Activated naive CD4-positive, alpha-beta T cell (primary cell): ENCODE measurements at places on chromosomes 6 and 20.

DNA sequence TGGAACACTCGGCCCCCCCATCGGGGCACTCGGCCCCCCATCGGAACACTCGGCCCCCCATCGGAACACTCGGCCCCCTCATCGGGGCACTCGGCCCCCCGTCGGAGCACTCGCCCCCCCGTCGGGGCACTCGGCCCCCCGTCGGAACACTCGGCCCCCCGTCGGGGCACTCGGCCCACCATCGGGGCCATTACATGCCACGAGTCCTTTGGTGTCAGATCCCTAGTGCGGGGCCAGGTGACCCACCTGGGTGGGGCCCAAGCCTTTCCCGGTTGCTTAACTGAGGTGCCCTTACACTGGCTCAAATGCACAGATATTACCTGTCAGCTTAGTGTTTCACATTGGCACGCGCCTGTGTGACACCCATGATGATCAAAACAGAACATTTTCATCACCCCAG lies 95.9 kb downstream of the TAF4 start:
- no peak for DNase-seq

DNA sequence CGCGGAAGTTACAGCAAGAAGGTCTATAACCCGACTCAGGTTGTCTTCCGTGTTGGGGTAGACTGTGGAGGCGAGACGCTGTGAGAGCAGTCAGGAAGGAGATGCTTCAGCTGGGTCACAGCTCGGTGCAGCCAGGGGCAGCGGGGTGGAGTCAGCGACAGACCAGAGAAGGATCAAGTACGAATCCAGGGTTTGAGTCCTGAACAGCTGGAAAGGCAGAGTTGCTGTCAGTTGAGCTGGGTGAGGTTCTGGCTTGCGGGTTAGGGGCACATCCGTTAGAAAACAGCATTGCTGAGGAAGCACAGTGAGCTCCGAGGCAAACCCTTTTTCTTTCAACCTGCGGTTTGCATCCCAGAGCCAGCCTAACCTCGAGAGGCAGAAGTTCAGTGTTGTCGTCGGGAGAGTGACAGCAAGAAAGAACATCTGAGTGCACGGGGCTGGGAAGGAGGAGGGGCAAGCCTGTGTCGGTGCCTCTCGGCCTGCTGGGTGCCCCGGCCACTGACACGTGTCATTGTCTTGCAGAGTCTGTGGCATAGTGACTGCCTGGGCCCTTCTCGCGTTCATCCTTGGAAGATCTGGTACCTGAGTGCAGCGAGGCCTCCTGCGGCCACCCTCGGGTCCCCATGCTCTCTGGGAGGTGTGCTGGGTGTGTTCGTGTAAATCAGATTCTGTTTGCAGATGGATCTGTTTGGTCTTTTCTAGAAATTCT lies 20.0 kb downstream of the PNLDC1 start:
- DNase-seq: no peak

GRCh38 chr6:56347526-56347925 lies 100.1 kb upstream of the COL21A1 start:
- no peak for DNase-seq

DNA sequence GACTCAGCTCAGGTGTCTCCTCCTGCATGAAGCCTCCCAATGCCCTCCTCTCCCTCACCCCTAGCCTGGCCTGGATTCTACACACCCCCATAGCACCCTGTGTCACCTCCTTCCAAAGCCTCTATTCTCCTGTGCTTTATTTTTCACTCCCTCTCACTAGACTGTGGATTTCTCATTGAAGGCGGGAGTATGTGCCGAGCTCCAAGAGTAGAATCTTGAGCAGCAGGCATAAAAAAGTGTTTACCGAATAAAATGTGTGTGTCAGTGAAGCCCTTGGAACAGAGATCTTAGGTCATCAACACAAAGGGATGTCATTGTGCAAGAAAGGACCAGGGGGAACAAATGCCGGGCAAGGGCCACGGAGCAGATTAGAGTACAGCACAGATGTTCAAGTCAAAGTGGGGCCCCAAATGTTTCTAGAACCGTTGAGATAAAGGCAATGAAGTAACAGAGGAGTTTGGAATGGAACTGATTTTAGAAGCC lies 106.1 kb upstream of the TMEM170B start:
- DNase-seq: no peak

GRCh38 chr6:14537030-14537429 lies 419.5 kb downstream of the CD83 start:
- DNase-seq: no peak

GRCh38 chr6:23370051-23370450 lies 756.0 kb upstream of the NRSN1 start:
- DNase-seq: no peak

GRCh38 chr6:37513576-37513975 lies 13.9 kb upstream of the CCDC167 start:
- no peak for DNase-seq

DNA sequence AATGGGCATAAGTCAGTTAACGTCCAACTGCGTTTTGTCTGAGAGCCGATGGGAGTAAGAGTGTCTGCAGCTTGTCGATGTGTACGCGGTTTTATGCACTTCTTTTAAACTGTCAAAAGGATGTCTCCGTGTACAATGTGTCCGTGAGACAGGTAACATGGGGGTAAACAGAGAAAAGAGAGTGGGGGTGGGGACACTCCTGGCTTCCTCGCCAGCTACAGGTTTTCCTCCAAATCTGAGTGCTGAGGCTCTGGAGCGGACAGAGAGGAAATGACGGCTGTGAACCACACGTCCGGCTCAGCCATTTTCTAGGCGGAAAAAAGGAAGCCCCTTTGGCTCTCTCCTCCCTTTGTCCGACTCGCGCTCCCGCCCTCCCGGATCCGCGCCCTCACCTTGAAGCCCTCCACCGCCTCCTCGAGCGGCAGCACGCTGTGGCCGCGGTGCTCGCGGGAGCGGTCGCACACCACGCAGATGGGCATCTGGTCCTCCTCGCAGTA lies 916 bp downstream of the TRIM27 start:
- DNase-seq: no peak

- DNase-seq: no peak
Measured at GRCh38 chr6:70164556-70164955, 138.3 kb downstream of the COL9A1 start.

- no peak for DNase-seq
Measured at GRCh38 chr6:75368151-75368779, 83.7 kb upstream of the TMEM30A start.

DNA sequence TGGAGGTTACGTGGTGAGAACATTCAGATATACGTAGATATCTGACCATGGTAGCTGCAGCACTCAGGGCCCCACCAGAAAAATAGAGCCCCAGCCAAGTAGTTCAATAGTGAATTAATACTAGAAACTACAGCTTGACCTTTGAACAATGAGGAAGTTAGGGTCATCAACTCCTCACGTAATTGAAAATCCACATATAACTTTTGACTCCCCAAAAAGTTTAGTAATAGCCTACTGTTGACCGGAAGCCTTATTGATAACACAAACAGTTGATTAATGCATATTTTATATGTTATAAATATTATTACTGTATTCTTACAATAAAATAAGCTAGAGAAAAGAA lies 117.9 kb downstream of the SNX5 start:
- no peak for DNase-seq

DNA sequence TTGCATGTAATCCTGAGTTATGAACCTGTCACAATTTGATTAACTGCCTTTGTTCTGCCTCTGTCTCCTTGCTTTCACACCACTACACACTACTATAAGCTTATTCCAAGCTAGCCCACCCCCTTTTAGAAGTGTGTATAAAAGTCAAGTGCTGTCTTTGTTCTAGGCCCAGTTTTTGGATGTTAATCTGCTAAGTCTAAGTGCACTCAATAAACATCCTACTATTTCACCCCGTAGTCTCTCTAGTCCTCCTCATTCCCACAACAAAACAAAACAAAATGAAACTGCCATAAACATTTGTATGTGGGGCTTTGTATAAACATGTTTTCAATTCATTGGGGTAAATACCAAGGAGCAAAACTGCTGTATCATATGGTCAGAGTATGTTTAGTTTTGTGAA lies 16.1 kb upstream of the SPACA1 start:
- no peak for DNase-seq

GRCh38 chr6:142373268-142374090 lies 71.7 kb downstream of the ADGRG6 start:
- DNase-seq: no peak

DNA sequence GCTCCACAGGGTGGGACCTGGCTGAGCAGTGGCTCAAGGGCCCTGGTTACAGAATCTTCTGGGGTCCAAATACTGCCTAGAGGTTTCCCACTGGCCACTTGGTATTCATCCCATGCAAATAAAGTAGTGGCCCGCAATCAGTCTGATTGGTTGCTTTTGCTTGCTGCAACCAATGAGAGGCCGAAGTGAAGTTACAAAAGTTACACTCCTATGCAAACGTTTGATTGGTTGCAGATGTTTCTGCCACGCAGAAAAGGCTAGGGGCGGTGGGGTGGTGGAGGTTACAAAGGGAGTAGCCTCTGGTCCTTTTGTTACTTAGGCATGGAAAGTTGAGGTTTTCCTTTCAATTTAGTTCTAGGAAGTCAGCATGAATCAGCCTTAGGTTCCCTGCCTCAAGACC lies 3.6 kb upstream of the NHLRC1 start:
- DNase-seq: no peak

DNA sequence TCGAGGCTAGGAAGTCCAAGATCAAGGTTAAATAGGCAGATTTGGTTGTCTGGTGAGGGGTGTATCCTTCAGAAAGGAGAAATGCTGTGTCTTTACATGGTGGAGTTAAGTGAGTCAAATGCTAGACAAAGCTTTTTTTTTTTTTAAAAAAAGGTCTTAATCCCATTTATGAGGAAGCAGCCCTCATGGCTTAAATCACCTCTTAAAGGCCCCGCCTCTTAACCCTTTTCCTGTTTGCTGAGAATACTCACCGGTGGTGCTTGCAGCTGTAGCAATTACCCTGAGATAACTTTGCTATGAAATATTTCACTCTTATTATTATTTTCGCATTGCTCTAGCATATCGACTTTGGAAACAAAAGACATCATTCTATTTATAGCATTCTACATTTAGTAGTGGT lies 30.8 kb downstream of the FBXO30 start:
- no peak for DNase-seq

- no peak for DNase-seq
Measured at GRCh38 chr20:272718-273117, 15.2 kb downstream of the DEFB132 start.

- DNase-seq: no peak
Measured at GRCh38 chr6:100336876-100337275, 127.8 kb downstream of the SIM1 start.

GRCh38 chr6:109606359-109606758 lies 84.6 kb downstream of the AK9 start:
- no peak for DNase-seq

DNA sequence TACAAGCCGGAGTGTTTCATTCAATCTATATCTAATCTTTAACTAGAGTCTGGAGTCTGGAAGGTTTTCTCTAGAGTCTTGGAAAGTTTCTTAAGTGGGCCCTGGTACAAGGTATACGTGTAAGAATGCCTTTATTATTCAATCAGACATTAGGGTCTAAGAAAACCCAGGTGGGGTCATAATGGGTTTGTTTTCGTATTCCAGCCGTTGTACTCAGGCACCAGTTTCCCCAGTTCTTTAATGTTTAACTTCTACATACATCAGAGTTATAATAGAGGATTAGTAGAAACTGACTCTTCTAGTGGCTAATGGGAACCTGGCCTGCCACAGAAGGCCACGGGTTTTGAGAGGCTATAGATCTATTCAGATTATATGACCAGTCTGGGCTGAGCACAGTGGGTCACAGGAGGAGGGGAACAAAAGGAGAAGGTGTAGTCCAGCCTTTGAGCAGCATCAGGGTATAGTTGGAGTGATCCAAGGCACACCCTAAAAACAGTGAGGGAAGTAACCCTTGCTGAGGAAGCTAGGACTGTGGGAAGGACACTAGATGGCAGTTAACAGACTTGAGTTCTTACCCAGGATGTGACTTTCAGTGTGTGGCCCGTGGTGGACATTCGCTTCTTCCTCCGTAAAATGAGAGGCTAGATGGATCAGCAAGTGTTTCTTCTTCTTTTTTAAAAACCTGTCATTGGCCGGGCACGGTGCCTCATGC lies 15.5 kb downstream of the FAM83B start:
- DNase-seq: no peak

DNA sequence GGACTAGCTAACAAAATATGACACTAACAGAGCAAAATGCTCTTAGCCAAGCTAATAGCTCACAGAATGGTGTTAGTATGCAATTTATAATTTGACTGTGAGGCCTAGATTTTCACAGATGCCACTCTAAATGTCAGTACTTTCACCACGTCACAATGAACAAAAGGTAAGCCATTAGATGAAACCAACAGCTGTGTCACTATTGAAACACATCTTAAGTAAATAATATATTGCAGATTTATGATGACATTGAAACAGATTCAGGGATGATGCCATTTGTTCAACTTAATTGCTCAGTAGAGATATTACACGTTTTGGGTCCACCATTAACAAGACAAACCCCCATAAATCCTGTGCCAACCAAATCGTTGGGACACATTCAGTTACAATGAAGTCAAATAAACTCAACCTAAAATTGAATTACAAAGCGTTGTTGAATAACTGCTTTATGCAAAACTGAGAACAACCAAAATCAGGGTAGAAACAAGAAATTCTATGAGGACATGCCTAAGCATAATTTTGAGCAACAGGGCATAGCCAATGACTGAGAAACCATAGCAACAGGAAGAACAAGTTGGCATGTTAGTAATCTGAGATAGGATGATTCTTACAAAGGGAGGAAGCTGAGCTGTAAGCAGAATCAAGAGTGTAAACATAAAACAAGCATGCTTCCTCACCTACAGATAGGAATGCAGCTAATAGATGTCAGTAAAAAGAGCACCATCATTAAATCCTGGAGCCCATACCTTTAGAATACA lies 85.6 kb upstream of the KHDRBS2 start:
- DNase-seq: no peak

DNA sequence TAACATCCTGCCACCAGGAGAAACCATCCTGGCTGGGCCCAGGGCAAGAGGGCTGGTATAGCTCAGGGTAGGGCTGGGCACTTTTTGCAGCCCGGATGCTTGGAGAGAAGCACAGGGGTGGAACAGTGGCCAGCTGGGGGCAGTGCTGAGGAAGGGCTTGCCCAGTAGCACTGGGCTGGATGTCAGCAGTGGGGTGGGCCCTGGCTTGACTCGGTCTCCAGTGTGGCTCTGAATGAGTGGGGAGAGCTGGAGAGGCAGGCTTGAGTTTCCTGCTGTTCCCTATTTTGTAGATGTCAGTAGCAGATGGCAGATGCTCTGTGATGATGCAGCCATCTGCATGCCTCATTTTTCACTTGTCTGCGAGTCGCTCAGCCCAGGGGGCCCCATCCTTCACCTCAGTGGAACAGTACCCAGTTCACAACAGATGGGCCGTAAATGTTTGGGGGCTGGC lies 56.3 kb upstream of the TULP1 start:
- DNase-seq: peak; percentile 22

DNA sequence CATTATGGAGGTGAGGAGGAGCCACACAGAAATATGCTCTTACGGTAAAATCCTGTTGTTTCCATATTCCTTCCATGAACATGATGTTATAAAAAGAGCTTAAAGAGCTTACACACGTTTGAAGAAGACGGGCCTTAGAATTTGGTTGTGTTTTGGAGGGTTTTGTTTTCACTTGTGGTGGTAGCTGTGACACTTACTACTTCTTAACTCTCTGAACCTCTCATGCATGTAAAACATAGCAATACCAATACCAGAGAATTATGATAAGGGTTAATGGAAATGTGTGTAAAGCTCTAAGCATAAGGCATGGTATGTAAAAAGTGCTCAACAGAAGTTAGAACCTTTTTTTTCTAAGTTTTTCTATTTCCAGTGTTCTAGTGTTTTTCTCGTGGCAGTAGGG lies 256.1 kb upstream of the KCNQ5 start:
- DNase-seq: no peak
